ENCODE measurements at places on chromosomes 4 and X. TPM values are rescaled to one million over a fixed set of nuclear protein-coding genes. Genes with fewer than 3 reads are reported as not detected.

DNA sequence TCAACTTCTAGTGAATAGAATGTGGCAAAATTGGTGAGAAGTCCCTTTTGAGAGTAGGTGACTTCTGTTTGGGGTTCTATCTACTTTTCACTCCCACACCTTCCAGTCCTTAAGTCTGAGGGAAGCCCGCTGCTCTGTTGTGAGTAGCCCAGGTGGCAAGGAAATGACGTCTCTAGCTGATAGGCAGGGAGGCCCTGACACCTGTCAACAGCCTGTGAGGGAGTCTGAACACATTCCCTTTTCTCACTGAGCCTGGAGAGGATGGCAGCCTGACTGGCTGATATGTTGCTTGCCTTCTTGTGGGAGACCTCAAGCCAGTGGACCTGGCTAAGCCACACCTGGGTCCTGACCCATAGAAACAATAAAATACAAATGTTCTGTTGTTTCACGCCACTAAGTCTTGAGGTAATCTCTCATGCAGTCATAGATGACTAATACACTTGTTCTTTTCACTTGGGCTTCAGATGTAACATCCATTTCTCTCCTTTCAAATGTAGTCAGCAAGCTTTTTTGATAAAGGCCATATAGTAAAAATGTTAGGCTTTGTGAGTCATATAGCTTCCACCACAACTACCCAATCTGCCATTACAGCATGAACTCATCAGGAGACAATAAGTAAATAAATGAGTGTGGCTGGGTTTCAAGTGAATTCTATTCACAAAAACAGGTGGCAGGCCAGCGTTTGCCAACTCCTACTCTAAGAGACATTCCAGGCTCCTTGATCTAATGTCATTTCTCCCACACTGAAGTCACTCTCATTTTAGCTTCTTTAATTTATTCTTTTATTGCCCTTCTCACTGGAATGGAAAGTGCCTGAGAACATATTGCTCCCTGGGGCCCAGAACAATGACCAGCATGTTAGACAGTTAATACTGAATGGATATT is 265.1 kb upstream of the MAD2L1 start:
- H3K36me3 ChIP-seq: no peaks in the 10 kb centered on the region
- H3K27ac ChIP-seq: no peak overlapping the region
- no peak overlapping the region for H3K4me3 ChIP-seq
- peaks cover 4% of the 10 kb centered on the region for H3K4me1 ChIP-seq
- no peaks in the 10 kb centered on the region for H3K27me3 ChIP-seq
- peak; percentile 1 for DNase-seq

GRCh38 chr4:6230502-6230785 is 30.1 kb upstream of the JAKMIP1 start:
- H3K27me3 ChIP-seq: no peaks in the 10 kb centered on the region
- no peak overlapping the region for H3K27ac ChIP-seq
- no peak for DNase-seq
- no peaks in the 10 kb centered on the region for H3K36me3 ChIP-seq

The SLC6A8 gene
- 66.6 TPM for total RNA-seq

DNA sequence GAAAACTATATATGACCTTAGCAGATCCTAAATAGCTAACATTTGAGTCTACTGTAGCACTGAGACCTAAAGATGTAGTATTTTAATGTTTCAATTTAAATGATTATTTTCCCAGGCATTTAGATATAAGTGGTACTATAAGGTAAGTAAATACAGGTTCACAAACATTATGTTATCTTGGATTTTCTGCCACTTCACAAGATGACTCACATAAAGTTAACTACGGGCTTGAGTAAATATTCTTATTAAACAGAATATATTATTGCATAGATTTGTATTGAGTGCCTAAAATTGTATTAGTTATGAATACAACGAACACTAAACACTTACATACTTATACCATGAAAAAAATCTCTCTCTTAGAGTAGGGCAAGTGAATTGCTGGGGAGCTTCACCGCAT is 34.2 kb upstream of the VCX3B start:
- no peak for DNase-seq
- H3K4me1 ChIP-seq: peaks cover 4% of the 10 kb centered on the region
- no peak overlapping the region for H3K4me3 ChIP-seq
- H3K27ac ChIP-seq: no peak overlapping the region

GRCh38 chr4:104353481-104353880 is 141.2 kb downstream of the CXXC4 start:
- no peak for DNase-seq
- H3K27ac ChIP-seq: no peak overlapping the region
- no peaks in the 10 kb centered on the region for H3K36me3 ChIP-seq
- H3K27me3 ChIP-seq: no peaks in the 10 kb centered on the region

GRCh38 chrX:42151808-42152207 is 228.5 kb upstream of the CASK start:
- H3K27me3 ChIP-seq: peaks cover 56% of the 10 kb centered on the region
- H3K27ac ChIP-seq: no peak overlapping the region
- DNase-seq: no peak
- H3K36me3 ChIP-seq: no peaks in the 10 kb centered on the region
- no peaks in the 10 kb centered on the region for H3K4me1 ChIP-seq

Data from MCF 10A (cell line).